ENCODE measurements at places on chromosomes 2 and 18.
A peak's percentile ranks its signal among the peaks of the same experiment; 100 is the strongest.

DNA sequence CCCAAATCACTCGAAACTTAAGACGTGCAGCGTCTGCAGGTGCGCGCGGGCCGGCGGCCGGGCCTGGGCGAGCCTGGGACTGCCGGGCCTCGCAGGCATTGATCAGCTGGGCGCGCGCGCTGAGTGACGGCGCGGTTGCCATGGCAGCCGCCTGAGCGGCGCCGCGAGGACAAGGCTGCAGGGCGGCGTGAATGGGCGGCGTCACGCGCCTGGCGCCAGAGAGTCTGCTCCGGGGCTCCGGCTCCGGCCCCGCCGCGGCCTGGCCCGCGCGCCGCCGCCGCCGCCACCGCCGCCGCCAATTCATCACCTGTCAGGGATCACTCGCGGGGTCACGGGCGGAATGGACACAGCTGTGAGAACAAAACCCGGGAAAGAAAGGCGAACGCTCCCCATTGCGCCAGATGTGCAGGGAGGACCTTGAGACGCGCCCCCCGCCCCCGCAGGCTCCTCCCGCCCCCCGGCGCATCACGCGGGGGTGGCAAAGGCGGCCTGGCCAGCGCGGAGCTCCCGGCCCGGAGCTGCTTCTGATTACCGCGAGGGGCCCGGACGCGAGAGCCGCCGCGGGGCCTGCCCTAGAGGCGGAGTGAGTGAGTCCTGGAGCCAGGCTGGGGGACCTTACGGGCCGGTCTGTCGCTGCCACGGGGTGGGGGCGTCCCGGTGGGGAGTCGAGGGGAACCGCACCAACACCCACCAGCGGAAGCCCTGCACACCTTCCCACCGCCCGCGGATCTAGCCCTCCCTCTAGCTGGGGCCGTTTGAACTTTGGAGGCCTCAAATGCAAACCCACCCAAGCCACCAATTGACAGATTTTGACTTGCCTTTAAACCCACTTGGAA is 2.9 kb upstream of the ID2 start:
- DNase-seq: peak; percentile 95

- no peak for DNase-seq
These were observed 186.6 kb downstream of the MYO5B start for GRCh38 chr18:50008306-50008705.

DNA sequence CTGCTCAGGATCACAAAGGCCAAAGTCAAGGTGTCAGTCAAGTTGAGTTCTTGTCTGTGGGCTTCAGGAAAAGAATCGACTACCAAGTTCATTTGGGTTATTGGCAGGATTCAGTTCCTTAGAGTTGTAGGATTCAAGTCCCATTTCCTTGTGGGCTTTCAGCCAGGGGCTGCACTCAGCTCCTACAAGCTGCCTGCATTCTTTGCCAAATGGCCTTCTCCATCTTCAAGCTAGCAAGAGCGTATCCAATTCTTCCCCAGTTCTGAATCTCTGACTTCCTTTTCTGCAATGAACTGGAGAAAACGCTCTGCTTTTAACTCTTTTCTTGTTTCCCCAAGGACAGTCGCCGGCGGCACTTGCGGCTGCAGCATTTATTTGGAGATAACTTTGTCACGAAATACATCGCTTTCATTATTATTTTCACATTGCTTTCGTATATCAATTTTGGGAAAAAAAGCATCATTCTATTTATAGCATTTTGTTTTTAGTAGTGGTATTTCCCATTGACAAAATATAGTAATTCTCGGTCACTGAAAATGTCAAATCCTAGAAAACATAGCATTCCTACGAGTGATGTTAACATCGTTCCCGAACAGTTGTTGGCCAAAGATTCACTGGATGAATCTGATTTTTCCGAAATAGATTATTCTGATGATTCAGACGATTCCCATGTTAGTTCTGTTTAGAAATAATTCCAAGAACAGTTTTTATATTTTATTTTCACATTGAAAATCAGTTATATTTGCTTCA is 59.6 kb upstream of the SERPINE2 start:
- no peak for DNase-seq

GRCh38 chr2:191773136-191773535 is 73.8 kb downstream of the CAVIN2 start:
- no peak for DNase-seq

DNA sequence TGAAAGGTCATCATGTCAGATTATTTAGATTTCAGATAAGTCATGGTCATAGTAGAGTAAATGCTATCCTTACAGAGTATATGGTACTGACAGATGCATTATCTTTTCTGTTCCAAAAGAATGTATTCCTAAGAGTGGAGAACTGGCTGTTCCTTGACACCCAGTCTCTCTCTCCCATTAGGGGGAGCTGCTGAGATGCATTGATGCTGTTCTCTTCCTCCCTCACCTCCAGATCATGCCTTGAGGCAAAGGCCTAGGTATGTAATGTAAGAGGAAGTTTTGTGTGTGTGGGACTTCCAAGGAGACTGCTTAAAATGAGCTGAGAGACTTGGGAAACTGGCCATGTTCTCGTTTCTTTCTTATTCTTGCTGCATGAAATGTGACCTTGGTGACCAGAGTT is 979.5 kb upstream of the CELF4 start:
- DNase-seq: no peak

DNA sequence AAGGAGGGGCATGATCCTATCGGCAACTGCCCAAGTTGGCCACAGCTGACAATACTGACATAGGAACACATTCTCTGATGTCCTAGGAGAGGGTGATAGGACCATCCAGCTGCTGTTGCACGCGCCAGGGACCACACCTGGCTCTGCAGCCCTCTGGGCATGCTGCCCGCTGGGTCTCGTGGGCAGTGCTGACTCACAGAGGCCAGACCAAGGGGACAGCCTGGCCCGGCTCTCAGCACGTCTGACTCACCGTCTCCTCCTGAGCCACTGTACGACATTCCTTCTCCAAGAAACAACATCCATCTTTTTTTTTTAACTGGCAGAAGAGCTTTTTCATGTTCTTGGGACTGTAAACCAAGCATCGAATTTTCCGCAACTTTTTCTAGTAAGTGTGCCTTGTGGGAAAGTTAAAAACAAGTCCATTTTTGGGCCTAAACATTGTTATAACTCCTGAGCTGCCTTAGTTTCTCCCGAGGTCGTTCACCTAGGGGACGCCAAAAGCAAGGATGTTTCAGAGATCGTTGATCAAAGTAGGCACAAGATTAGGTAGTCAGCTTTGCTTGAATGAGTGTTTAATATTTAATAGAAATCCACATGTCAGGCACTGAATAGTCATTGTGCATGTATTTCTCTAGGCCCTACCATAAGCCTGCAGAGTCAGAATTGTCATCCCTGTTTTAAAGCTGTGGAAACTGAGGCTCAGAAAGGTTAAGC is 100.3 kb downstream of the TTC32 start:
- peak; percentile 96 for DNase-seq

- DNase-seq: peak; percentile 58
These were observed 9.8 kb downstream of the LGALSL start for GRCh38 chr2:64463781-64464180.

DNA sequence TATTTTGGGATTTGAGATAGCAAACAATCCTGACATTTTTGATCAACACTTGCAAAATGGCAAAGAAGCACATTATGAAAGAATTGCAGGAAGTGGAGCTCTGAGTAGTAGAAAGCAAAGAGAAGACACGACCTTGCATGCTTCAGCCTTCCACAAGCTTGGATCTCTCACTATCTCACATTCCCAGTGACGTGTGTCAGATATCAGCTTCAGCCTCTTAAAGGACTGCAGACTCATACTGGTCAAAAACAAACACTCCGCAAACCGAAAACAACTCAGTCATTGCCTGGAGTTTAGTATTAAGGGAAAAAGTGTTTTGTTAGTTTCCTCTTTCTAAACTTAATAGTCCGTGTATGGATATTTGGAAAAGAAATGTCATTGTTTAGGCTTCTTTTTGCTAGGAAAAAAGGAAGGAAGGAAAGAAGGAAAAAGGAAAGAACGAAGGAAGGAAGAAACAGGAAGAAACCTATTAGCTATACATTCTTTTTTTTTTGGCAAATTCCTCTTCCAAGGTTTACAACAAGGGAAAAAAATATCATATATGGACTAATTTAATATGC is 32.6 kb upstream of the SLC40A1 start:
- peak; percentile 100 for DNase-seq

- peak; percentile 48 for DNase-seq
These were observed 292.3 kb upstream of the ID2 start for GRCh38 chr2:8389431-8390108.

GRCh38 chr2:75064691-75065396 is 106.4 kb downstream of the POLE4 start:
- peak; percentile 59 for DNase-seq

DNA sequence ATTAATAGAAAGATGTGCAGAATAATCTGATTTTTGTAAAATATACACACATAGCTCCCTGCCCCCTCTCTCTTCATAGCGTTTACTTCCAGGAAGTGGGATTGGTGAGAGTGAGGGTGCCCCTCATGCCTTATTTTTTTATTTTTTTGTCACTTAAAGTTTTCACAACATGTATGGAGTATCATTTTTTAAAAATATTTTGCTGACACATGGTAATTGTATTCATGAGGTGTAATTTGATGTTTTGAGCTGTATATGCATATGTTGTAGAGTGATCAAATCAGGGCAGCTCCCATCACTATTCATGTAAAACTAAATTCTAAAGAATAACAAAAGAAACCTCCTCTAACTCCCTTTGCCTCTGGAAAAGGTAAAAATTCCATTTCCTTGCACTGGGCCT is 74.7 kb downstream of the VSNL1 start:
- DNase-seq: no peak

GRCh38 chr2:66070721-66071602 is 364.0 kb upstream of the MEIS1 start:
- no peak for DNase-seq

DNA sequence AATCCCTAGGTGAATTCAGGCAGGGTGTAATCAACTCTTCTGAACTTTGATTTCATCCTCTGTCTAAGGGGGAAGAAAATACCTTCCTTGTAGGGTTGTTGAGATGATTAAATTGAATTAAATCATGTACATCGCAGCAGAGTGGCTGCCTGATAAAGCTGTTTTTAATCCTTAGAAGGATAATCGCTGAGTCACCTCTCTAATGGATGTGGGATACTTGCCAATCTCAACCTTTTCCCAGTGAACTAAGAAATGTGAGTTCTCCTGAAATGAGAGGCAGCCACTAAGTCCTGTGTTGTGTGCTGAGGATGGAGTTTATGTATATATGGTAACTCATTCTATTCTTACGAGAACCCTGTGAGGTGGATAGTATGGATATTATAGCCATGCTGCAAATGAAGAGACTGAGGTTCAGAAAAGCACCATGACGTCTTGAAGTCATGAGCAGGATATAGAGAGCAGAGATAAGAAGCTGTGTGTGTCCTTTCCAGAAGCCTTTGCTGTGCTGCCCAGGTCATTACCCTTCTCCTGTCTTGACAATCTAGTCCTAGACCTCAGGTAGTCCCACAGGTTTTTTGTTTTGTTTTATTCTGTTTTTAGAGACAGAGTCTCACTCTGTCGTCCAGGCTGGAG is 93.3 kb downstream of the HNRNPLL start:
- peak; percentile 87 for DNase-seq

- peak; percentile 1 for DNase-seq
These were observed 438.5 kb downstream of the ZNF516 start for GRCh38 chr18:76056471-76057110.

DNA sequence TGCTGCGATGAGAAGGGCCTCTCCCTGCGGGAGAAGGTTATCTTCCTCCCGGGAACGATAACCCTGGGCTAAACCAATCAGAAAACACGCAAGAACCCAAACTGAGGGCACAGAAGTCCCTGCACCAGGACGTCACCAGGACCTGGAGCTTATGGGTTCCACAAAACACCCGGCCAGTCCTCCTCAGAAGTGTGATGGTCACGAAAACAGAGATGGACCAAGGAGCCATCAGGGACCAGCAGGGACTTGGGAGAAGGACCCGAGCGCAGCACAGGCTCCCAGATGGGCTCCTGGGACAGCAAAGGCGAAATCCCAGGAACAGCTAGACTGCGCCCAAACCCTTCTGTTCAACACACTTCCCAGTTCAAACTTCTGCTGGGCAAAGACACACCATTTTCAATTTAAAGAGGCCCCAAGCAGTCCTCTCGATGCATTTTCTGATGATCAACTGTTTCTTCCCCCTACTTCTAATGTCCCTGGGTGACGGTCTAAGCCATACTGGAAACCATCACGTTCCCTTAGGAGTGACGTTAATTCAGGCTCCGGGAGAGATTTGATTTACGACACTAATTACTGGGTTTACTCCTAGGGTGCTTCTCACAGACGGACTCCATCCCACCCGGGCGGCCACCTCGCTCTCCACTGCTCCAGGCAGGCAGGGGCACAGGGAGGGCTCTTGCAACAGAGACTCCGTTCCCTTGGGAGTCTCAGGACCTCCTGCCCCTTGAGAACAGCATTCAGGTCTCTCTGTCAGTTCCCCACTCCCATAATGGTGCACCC is 29.2 kb downstream of the ZNF516 start:
- DNase-seq: no peak

DNA sequence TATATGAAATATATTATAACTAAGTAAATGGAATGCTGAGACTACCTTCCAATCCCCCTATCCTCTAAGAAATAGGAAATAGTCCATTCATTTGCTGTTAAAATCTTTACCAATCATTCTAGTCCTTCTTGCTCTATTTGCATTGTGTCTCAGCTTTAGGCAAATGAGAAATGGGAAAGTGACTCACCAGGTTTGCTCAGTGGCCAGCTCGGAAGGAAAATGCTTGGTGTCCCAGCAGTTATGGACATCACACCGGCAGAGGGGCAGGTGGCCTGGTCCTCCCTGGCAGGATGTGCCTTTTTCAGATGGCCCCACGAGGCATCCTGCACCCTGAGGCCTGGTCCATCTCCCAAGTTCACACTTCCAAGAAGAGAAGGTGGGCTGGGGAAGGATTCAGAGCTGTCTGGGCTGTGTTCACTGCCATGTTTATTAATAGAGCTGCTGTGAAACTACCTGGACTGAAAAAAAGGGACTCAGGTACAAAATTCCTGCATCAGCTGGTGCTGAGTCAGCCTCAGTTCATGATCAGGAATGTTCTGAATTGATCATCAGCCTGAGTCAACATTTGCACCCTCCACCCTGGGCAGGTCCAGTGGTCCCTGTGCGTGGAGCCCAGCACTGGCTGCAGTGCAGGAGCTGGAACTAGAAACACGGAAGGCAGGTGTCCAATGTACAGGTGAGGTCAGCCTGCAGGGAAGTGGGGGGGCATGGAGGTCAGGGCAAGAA is 60.1 kb upstream of the ARL4C start:
- no peak for DNase-seq

GRCh38 chr2:138306626-138307025 is 194.9 kb upstream of the SPOPL start:
- DNase-seq: no peak

- peak; percentile 93 for DNase-seq
These were observed 48.5 kb downstream of the C2orf74 start for GRCh38 chr2:61210332-61210981.

DNA sequence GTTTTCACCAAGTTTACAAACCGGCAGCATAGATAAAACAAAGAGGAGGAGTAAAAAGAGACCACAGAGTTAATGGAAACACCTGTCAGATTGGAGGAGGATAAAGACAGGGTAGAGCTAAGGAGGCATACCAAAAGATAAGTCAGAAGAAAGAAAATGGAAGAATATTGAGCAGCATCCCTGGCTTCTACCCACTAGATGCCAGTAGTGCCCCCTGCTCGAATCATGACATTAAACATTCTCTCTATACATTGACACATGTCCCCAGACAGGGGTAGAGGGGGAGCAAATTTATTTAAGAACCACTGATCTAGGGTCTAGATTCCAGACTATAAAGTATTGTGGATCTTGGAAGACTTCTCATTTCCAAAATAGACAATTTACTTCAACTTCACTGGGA is 159.8 kb upstream of the ETAA1 start:
- no peak for DNase-seq

Data from amniotic epithelial cell (primary cell).